T-helper 17 cell (primary cell): ENCODE measurements at places on chromosomes 7 and 10. TPM values are rescaled to one million over a fixed set of nuclear protein-coding genes. Genes with fewer than 3 reads are reported as not detected.
A peak's percentile ranks its signal among the peaks of the same experiment; 100 is the strongest.

Gene SPDYE2
- total RNA-seq = 0.55 TPM

Gene KEL
- 0.52 TPM for total RNA-seq

Gene BMPR1A
- 7.6 TPM for total RNA-seq

Gene ABCB1
- 26.1 TPM for total RNA-seq

GRCh38 chr10:11440250-11441150, 170.9 kb downstream of the USP6NL start:
- H3K27ac ChIP-seq = peak overlapping the region; percentile 83
- no peak for DNase-seq
- H3K4me3 ChIP-seq = peak overlapping the region; percentile 85
- H3K36me3 ChIP-seq = peaks cover 2% of the 10 kb centered on the region

GRCh38 chr7:148304083-148304335, 286.6 kb upstream of the C7orf33 start:
- peaks cover 20% of the 10 kb centered on the region for H3K4me1 ChIP-seq
- no peaks in the 10 kb centered on the region for H3K36me3 ChIP-seq
- DNase-seq = no peak
- no peaks in the 10 kb centered on the region for H3K27me3 ChIP-seq

DNA sequence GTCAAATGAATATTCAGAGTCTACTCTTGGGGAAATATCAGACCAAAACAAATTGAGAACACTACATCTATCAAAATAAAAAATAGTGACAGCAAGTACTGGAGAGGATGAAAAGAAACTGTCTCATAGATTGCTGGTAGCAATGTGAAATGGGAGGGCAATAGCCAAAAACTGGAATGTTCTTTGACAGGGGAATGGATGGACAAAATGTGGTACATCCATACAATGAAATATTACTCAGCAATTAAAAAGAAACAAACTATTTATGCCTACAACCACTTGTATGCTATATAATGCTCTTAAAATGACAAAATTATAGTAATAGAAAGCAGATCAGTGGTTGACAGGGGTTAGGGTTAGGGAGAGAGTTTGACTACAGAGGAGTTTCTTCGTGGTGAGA, 46.0 kb downstream of the CYP51A1 start:
- DNase-seq = no peak
- H3K36me3 ChIP-seq = peaks cover 6% of the 10 kb centered on the region
- H3K4me3 ChIP-seq = no peak overlapping the region

Gene NRP1
- 0.47 TPM for total RNA-seq

Gene JCAD
- total RNA-seq = not detected

DNA sequence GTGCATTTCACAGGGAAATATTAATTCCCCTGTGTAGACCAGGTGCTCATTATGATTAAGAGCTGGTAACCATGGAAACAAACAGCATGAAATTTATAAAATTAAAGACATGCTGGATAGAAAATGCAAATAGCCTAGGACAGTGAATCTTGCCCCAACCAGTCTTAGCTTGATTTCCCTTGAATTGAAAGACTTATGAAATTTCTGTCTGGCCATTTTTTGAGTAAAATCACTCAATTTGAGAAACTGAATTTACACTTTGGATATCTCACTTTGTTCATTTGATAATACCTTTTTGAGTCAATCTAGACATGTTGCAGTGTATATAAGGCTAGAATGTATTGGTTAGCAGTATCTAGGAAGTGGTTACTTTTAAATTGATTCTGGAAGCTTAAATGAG, 4.4 kb upstream of the SMIM30 start:
- peaks cover 8% of the 10 kb centered on the region for H3K27me3 ChIP-seq
- no peak for DNase-seq
- H3K4me3 ChIP-seq = no peak overlapping the region
- no peak overlapping the region for H3K27ac ChIP-seq
- peaks cover 2% of the 10 kb centered on the region for H3K36me3 ChIP-seq

Gene INA
- total RNA-seq = not detected

- H3K4me1 ChIP-seq = no peaks in the 10 kb centered on the region
- H3K27me3 ChIP-seq = no peaks in the 10 kb centered on the region
- H3K27ac ChIP-seq = no peak overlapping the region
Measured at GRCh38 chr10:96706331-96706853, 13.9 kb downstream of the PIK3AP1 start.

DNA sequence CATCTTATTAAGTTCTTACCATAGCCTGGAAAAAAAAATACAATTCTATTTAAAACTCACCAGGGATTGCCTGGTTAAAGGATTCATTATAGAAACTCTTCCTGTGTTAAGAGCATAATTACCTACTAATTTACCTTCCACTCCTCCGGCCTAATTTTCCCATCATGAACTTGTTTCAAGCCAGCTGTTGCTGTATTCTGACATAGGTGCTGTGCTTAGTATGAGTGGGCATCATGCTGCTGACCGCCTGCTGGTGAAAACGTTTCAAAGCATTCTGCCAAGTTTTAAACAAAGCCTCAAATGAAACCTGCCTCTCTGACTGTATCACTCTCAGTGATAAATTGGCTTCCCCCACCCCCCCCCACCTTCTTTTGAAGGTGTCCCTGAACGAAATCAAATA, 47.8 kb upstream of the KCNMA1 start:
- peaks cover 81% of the 10 kb centered on the region for H3K27me3 ChIP-seq
- no peaks in the 10 kb centered on the region for H3K4me1 ChIP-seq
- no peak overlapping the region for H3K4me3 ChIP-seq
- H3K36me3 ChIP-seq = peaks cover 3% of the 10 kb centered on the region

DNA sequence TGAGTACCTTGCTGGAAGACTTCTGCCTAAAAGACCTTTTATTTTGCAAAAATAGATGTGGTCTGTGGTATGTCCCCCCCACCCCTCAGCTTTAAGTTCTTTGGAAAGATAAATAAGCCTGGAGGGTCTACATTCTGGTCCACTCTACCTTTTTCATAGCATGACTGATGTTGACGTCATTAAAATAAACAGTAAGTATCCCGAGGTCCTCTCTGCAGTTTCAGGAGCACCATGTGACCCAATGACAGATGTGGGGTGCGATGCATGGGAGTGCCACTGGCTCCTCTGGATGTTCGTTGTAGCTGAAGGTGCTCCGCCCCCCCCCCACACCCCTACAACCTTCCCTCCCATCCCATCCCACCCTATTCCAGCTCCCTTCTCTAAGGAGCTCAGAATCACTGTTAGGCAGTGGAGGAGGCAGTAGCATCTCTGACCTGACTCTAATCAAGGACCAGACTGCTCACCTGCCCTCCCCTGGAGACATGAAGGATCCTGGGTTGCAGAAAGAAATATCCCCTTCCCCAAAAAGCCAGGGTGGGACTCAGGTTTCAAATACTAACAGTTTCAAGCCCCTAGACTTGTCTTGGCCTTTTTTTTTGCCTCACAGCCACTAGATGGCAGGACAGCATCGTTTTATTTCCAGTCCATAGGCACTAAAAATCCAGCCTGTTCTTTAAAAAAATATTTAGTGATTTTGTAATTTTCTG, 25.1 kb downstream of the CASP7 start:
- H3K27me3 ChIP-seq = no peaks in the 10 kb centered on the region
- no peak overlapping the region for H3K4me3 ChIP-seq
- peaks cover 6% of the 10 kb centered on the region for H3K36me3 ChIP-seq
- peaks cover 26% of the 10 kb centered on the region for H3K4me1 ChIP-seq

- no peak overlapping the region for H3K27ac ChIP-seq
- peaks cover 16% of the 10 kb centered on the region for H3K27me3 ChIP-seq
- H3K36me3 ChIP-seq = no peaks in the 10 kb centered on the region
- H3K4me3 ChIP-seq = no peak overlapping the region
Measured at GRCh38 chr10:33809732-33810131, 475.3 kb upstream of the NRP1 start.

DNA sequence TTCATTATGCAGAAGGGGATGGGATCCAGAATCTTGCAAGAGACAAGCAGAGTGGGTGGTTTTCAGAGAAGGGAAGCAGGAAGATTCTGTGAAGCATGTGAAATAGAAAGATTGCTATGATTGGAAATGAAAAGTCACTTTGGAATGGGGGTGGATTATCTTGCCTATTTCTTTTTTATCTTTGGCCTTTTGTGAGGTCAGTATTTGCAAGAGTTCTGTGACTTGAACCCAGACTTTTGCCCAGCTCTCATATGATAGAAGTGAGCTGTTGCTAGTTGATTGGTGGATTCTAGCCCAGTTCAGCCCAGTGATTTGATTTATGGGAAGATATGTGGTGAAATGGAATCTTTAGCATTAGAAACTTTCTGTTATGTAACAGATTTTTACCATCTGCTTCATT, 17.1 kb downstream of the ENTPD7 start:
- no peak overlapping the region for H3K27ac ChIP-seq
- DNase-seq = no peak
- H3K27me3 ChIP-seq = no peaks in the 10 kb centered on the region
- H3K36me3 ChIP-seq = peaks cover 2% of the 10 kb centered on the region
- H3K4me1 ChIP-seq = peaks cover 4% of the 10 kb centered on the region
- no peak overlapping the region for H3K4me3 ChIP-seq
